ENCODE measurements at places on chromosomes 16 and 17.

GRCh38 chr16:75152635-75153034, 4.3 kb downstream of the ZFP1 start:
- DNase-seq = no peak

- DNase-seq = peak; percentile 31
Observed at GRCh38 chr17:39461926-39462569, 762 bp downstream of the CDK12 start.

- no peak for DNase-seq
Observed at GRCh38 chr17:58537266-58537665, 22.8 kb upstream of the MTMR4 start.

- no peak for DNase-seq
Observed at GRCh38 chr16:28283798-28284577, 8.3 kb upstream of the SBK1 start.

DNA sequence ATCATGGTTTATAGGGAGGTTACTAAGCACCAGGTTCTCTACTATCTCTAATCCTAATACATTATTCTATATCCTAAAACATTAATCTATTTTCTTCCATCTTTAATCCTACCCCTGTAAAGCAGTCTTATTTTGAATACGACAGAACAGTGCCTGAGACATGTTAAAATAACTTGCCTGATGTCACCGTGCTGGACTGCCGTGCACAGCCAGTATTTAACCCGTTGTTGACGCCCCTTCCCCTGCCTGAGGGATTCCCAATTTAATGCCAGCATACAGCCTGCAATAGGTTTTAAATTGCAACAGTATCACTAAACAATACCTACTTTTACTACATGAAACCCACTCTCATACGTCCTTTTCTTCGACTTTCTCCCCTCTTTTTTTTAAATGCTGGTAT, 133.3 kb downstream of the PARN start:
- DNase-seq = no peak

GRCh38 chr16:11742093-11742535, 543 bp downstream of the TXNDC11 start:
- peak; percentile 55 for DNase-seq

- DNase-seq = peak; percentile 5
Observed at GRCh38 chr17:75406222-75406615, 741 bp upstream of the GRB2 start.

DNA sequence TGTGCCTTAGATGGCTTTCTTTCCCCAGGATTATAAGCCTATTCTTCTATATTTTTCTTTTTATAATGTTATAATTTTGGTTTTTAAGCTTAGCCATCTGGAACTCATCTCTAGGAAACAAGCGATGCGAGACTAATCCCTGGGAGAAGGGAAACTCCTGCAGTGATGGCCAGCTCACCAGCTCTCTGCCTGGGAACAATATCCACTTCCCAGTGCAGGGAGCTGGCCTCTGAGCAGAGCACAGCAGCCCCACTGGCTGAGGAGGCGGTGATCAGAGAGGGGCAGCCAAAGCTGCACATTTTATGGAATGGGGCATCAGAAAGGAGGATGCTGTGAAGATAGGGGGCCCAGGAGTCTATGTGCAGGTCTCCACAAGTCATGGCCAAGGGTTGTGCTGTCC, 183.3 kb downstream of the LGALS9B start:
- DNase-seq = no peak

DNA sequence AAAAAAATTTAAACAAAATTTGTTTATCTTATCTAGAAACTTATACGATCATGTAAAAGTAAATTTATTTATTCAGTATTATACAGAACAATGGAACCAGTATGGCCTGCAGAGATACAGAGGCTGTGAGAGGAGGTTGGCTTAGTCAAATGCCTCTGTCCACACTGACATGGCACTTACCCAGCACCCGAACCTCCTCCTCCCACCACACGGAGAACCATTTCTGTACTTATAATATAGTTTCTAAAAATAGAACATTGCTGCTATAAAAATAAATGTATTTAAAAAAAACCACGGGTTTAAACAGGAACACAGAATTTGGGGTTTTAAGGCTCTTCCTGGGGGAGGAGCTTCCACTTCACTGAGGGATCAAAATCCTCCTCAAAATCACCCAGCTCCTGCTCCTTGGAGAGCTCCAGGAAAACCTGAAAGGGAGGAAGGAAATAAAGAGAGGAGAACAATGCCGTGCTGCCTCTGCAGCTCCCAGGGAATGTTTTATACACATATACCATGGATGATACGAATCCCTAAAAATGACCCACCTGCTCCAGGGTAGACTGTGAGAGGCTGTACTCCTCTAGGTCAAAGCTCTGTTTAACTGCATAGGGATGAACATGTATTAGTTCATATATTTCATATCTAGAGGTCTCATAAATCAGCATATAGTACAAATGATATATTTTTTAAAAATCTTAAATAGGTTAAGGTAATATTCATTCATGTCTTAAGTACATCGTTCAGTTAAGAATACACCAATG, 87.3 kb downstream of the ABCA8 start:
- DNase-seq = no peak

- no peak for DNase-seq
Observed at GRCh38 chr17:60905709-60906108, 228.1 kb downstream of the BCAS3 start.

DNA sequence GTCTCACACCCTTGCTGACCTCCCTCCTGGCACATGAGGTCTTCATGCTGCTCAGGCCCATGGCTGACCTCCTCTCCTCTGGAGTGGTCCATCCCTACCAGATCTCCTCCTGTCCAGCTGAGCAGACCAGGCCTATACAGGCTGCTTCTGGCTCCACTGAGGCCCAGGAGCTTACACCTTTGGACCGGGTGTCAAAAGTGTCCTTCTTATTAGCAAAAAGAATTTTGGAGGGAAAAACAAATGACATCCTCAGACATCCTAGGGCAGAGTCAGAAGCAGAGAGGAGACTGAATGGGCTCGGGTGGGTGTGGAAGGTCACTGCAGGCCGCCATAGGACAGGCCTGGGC, 38.1 kb downstream of the WSB1 start:
- DNase-seq = no peak

DNA sequence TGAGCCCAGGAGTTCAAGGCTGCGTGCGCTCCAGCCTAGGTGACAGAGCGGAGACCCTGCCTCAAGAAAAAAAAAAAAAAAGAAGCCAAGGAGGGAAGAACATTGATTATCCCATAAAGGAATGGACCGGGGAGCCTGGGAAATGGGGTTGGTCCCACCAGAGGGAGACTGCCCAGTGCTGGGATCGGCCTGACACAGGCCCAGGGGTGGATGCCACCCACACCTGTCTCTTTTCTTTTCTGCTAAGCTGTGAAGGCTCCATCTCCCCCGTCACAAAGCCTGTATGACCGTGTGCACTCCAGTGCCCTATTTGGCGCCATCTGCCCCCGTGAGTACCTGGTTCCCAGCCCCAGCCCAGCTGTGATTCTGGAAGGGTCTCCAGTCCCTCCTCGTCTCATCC, 15.7 kb downstream of the UBALD1 start:
- DNase-seq = no peak

DNA sequence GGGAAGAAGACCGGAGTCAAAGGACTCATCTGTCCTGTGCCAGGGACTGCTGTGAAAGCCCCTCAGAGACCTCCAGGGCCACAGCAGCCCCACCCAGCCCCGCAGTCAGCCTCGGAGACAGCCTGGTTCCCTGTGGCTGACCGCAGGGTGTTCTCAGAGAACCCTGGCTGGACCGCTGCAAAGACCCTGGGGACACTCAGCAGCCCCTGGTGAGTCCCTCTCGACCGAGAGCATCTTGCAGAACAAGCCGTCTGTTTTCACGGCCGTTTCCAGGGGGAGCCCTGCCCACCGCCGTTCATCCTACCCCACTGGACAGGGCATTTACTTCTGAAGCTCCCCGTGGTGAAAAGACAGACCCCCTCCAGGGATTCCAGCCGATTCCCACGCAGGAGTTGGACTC, 10.3 kb downstream of the UBALD1 start:
- no peak for DNase-seq

DNA sequence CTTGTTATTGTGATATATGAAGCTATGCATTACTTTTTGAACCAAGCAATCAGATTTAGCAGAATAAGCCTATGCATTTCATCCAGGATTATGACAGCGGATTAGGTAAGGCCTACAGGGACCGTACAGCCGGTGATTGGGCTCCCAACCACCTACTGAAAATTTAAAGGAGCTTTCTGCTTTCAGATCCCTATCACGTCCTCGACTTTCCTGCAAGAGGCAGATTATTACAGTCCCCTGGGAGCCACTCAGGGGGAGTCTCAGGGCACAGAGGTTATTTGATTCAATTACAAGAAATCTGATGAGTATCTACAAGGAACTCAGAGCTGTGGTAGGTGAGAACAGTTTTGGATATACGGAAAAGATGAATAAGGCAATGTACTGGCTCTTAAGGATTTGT, 80.7 kb downstream of the HS3ST3B1 start:
- no peak for DNase-seq

GRCh38 chr17:67649891-67650290, 67.8 kb upstream of the NOL11 start:
- DNase-seq = no peak

GRCh38 chr17:63291258-63291657, 154.8 kb downstream of the CYB561 start:
- no peak for DNase-seq

GRCh38 chr17:32445074-32445415, 735 bp downstream of the PSMD11 start:
- peak; percentile 57 for DNase-seq

Measured in hypothalamus (tissue), 51 donors.